ENCODE measurements at places on chromosomes 7 and 10.

DNA sequence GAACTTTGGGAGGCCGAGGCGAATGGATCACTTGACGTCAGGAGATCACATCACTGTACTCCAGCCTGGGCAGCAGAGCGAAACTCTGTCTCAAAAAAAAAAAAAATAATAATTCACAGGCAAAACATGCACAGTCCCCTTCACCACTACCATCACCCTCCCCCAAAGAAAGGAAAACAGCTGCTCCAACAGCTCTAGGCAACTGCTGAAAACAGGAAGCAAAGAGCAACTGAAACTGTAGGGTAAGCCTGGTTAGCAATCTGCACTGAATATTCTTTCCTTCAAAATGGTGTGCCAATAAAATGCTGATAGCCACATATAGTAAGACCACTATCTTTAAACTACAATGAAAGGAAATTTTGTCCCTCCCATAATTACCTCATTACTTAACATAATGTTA, 11.8 kb downstream of the NT5C2 start:
- DNase-seq, result no peak

DNA sequence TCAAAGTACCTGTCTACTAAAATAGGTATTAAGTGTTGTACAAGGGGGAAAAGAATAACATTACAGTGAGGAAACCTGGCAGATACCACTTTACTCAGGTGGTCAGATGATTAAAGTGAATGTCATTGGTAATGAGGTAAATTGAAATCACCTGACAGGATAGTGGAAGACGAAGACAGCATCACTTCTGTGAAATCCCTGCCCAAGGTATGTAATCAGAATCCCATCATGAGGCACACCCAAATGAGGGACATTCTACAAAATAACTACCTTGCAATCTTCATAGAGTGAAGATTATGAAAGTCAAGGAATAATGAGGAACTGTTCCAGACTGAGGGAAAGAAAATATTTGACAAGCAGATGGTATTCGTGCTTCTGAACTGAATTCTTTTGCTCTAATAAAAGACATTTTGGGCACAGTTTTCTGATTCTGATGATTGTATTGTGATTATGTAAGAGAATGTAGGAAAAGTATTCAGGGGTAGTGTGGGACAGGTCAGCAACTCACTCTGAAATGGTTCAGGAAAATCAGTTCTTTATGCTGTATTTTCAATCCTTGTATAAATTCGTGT, 33.3 kb upstream of the ARMS2 start:
- DNase-seq, result peak; percentile 61

- no peak for DNase-seq
Observed at GRCh38 chr7:4127909-4128560, 554.1 kb upstream of the FOXK1 start.

DNA sequence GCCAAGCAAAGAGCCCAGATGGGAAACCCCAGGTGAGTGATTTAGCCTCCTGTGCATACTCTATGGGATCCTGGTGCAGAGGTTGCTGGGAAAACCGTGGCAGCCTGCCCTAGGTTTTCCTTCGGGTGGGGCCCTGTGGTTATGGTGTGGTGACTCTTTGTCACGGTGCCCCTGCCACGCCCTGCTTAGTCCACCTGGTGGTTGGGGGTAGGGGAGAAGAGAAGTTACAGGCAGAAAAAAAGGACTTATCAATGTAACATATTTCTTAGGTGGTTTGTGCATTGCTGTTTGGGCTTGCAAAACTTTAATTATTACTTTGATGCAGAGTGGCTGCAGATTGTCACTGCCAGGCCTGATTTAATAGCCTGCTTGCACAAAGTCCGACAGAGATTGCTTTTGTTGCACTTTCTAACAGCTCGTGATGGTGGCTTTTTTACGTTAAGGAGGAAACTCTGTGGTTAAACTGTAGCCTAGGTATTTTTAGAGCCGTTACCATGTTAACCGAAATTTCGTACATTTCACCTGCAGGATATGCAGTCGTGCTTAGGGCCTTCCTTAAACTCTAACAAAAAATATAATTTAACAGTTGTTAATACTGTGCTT, 197.4 kb downstream of the RNLS start:
- no peak for DNase-seq

GRCh38 chr7:127514499-127514898, 70.9 kb downstream of the GCC1 start:
- peak; percentile 51 for DNase-seq

DNA sequence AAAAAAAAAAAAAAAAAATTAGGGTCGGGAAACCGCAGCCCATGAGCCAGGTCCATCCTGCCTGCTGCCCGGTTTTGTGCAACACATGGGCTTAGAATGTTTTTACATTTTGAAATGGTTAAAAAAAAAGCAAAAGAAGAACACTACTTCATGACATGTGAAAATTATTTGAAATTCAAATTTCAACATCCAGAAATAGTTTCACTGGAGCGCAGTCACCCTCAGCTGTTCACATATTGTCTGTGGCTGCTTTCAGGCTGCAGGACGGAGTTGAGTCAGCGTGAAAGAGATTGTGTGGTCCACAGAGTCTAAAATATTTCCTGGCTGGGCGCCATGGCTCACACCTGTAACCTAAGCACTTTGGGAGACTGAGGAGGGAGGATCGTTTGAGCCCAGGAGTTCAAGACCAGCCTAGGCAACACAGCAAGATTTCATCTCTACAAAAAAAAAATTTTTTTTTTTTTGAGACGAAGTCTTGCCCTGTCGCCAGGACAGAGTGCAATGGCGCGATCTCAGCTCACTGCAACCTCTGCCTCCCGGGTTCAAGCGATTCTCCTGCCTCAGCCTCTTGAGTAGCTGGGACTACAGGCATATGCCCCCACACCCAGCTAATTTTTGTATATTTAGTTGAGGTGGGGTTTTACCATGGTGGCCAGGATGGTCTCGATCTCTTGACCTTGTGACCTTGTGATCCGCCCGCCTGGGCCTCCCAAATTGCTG, 63.9 kb upstream of the ECHDC3 start:
- DNase-seq, result peak; percentile 4

DNA sequence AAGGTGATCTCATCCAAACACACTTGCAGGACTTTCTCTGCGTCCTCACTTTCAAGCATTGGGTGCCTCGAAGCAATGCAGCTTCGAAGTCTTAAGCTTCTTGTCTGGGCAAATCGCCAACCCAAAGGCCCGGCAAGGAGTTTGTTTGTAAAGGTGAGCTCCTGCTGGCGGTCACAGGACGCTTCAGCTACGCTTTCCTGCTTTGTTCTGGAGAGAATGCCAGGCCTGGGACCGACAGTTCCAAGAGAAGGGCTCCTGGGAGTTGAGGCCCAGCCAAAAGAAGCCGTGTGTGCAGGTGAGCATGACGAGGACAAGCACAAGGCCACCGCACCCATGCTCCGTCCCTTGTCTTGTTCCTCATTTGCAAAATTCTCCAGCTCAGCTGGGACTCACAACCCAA, 106.6 kb upstream of the DOCK1 start:
- no peak for DNase-seq

GRCh38 chr10:74988054-74988775, 123.2 kb upstream of the SAMD8 start:
- peak; percentile 8 for DNase-seq

DNA sequence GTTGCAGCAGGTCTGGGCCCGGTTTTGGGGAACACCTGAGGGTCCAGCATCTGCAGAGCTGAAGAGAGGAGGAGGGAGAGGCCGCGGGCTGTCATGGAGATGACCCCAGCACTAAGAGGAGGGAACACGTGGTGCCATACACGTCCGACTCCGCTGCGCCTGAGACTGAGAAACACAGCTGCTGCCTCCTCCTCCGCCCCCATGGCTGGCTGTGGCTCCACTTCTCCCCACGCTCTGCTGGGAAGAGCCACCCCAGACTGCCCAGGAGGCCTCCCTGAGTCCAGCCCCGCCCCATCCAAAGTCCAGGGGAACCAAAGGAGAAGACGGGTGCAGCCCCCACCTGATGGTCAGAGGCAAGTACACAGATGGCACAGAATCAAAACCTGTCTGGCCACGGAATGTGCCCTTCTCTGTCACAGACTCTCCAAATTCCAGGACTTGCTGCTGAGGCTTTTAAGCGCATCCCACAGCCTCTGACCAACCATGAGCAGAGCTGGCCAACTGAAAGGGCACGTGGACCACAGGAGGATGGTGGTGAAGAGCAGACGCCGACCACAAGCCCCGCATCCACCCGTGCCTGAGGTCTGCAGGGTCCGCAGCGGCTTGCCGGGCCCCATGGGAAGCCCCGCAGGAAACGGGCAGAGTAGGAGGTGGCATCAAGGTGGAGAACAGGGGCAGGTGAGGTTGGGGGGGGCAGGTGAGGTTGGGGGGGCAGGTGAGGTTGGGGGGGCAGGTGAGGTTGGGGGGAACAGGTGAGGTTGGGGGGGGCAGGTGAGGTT, 24.0 kb downstream of the STK32C start:
- no peak for DNase-seq

- peak; percentile 41 for DNase-seq
Observed at GRCh38 chr10:124983321-124983720, 41.4 kb downstream of the ZRANB1 start.

GRCh38 chr7:94532676-94533075, 23.1 kb downstream of the CASD1 start:
- no peak for DNase-seq

GRCh38 chr10:86646933-86647332, 7.4 kb upstream of the OPN4 start:
- no peak for DNase-seq

DNA sequence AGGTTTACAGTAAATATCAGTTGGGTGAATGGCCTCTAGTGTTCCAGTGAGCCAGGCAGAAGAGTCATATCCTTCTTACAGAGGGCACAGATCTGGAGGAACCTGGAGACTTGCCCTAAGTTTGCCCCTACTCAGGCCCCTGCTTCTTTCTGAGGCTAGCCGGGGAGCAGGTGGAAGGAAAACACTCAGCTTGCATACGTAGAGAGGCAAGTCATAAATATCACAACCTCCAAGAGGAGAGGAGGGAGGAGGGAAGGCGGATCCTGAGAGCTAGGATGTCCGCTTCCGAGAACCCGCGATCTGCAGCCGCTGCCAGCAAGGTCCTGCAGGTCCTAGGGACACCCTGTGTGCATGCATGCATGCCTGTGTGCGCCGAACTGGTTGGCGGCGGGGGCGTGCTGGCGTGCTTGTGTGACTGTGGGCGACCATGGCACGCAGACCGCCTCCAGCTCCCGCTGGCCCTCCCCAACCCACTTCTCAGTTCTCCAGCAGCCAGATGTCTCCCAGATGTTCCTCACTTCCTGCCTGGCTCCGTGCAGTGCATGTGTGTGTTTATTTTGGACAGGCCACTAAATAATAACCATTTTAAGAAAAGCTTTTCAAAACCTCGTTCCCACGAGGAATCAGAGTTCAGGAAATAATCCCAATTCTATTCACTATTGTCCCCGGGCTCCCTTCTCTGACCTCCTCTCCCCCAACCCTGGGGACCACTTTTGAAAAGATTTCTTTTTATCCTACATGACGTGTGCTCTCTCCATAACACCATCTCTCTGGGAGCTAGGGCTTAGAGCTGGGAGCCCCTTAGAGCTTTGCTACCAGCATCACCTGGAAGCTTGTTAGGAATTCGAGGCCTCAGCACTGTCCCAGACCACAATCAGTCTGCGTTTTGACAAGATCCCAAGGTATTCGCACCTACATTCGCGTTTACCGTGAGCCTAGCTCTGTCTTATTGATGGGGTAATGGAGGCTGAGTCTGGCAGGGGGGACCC, 32.4 kb downstream of the UNC5B start:
- DNase-seq, result peak; percentile 92

GRCh38 chr10:6089334-6090219, 743 bp downstream of the RBM17 start:
- DNase-seq, result peak; percentile 51

DNA sequence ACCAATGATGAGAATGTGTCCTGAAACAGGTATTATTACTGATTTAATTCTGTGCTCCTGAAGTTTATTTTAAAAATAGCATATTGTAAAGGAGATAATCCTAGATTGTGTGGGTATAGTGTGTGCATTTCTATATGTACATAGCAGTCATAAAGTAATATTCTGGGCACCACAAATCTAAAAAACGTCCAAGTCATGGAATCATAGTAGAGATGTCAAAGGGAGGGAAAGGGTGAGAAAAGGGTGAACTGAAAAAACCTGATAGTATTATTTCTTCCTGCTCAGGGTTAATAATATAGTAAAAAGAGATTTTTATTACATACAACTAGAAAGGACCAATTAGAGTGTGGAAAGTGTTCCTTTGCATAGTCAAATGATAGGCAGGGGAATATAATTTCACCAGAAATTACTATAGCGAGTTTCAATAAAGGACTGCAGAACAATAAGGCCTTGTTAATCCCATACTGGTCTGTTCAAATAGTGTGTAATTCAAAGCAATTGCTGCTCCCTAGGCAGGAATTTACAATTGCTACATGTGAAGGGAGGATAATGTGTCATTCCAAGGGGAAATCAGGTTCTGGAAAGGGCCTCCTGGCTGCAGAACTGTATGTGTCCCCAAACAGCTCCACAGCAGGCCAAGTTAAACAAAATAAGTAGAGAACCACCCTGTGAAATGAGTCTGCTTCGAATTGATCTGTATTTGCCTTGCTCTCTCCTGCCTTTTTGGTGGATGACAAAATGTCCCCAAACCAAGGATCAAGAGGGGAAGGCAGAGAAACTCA, 42.5 kb upstream of the KMT2E start:
- DNase-seq, result peak; percentile 65

DNA sequence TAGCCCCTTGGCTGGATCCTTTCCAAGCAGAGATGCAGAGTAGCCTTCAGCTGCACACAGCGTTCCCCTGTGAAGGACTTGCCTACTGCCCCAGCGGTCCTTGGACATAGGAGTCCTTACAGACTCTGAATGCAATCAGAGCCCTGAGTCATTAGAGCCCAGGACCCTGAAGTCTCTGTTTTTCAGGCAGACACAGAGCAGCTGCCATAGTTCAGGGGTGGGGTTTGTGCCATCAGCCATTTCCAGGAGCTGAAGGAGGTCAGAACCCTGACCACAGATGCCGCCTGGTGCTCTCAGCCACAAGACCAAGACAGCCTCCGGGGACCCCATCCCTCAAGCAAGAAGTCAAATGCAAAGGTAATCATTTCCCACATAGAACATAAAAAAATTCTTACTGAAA, 32.8 kb upstream of the WDFY4 start:
- DNase-seq, result no peak

- peak; percentile 83 for DNase-seq
Observed at GRCh38 chr10:102450374-102451104, 804 bp downstream of the C10orf95 start.

- DNase-seq, result no peak
Observed at GRCh38 chr10:12561307-12561706, 212.0 kb downstream of the CAMK1D start.

DNA sequence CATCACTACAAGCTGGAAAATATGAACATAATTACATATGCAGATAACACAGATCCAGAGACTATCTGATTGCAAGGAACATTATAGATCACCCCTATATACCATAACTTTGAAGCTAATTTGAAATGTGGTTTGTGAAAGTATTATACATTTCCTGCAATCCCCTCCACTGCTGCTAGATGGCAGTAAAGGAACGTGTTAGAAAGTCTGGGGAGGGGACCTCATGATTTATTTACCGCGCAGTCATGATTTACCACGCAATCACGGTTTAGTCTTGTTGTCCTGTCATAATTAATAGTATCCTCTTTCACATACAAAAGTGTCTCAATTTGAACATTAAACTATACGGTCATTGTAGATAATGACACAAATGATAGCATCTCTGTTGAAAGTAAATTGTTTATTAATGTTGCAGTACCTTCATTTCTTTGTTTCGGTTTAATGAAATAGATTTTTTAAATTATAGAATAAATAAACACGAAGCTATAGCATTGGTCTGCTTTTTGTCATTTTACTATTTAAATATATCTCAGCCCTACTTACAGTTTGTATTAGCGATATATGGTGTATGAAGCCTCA, 145.3 kb upstream of the PRSS1 start:
- peak; percentile 66 for DNase-seq

Measured in EH (cell line).